ENCODE measurements at places on chromosomes 5 and 9.

DNA sequence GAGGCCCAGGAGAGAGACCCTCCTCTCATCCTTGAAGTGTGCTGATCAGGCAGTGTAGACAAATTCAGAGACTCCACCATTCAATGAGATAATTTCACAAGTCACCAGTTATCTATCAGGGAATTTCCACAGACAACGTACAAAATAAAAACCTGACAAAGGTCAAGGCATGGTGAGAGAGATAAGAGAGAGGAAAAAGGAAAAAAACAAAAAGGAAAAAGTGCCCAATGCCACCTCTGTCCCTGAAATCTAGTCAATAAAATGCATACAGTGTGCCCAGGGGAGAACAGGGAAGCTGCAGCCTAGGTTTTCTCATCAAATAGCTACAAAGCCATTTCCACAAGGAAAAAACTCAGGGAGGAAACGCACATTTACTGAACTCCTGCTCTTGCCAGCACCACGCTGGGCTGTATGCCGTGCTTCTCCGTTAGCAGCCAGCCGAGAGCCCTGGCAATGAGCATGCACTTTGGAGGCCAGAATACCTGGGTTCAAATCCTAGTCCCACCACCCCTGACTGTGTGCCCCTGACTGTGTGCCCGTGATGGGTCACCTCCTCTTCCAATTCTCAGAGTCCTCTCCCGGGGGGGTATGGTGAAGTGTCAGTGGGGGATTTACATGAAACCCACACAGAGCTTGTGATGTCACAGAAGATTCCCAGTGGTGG is 11.6 kb downstream of the WHRN start:
- DNase-seq: no peak

GRCh38 chr5:76547891-76548524 is 75.2 kb downstream of the F2RL2 start:
- DNase-seq: no peak

DNA sequence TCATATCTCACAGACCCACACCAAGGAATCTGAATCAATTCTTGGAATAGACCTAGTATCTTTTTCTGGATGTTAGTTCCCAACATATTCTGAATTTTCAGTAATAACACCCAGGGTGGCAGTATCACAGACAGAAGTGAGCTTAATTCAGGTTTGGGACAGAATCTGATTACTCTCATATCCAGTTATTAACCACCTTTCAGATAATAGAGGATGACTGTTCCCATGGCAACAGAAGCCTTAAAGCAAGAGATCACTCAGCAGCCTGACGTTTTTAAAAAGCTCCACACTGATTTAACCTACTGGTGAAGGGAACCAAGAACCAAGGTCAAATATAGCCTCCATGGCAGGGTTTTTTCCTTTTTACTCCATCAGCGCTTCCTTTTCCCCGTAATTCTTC is 68.4 kb downstream of the ACTBL2 start:
- DNase-seq: no peak

GRCh38 chr5:176693477-176693851 is 46.2 kb downstream of the TSPAN17 start:
- DNase-seq: no peak

GRCh38 chr5:173138707-173139106 is 5.6 kb upstream of the BNIP1 start:
- no peak for DNase-seq

- no peak for DNase-seq
These were observed 551.1 kb downstream of the PSAT1 start for GRCh38 chr9:78848061-78848460.

DNA sequence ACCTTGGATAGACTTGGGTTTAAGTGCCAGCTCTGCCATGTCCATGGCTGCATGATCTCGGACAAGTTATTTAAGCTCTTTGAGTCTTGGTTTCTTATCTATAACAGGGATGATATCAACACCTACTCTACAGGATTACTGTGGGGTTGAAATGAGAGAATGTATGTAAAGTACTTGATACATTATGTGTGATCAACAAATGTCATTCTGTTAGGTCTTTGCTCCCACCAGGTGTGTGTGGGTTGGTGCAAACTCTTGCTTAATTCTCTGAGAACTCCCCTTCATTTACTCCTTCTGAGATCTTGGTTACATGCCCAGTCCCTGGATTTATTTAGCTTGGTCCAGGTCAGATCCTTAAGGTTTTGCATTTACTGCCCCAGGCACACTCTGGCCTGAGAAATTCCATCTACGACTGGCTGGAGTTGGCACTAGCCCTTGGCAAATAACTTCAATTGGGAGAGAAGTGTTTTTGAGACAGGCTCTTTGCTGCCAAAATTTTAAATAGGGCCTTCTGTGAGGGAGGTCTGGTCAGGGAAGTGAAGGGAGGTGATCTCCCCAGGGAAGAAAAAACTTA is 63.5 kb upstream of the KLF9 start:
- no peak for DNase-seq

- peak; percentile 52 for DNase-seq
These were observed 2.2 kb downstream of the RACK1 start for GRCh38 chr5:181241393-181241975.

- DNase-seq: no peak
These were observed 16.6 kb downstream of the ZNF131 start for GRCh38 chr5:43137326-43137725.

- no peak for DNase-seq
These were observed 102.4 kb upstream of the HAND1 start for GRCh38 chr5:154580422-154580821.

- DNase-seq: no peak
These were observed 1.3 kb upstream of the PDLIM4 start for GRCh38 chr5:132256086-132256782.

DNA sequence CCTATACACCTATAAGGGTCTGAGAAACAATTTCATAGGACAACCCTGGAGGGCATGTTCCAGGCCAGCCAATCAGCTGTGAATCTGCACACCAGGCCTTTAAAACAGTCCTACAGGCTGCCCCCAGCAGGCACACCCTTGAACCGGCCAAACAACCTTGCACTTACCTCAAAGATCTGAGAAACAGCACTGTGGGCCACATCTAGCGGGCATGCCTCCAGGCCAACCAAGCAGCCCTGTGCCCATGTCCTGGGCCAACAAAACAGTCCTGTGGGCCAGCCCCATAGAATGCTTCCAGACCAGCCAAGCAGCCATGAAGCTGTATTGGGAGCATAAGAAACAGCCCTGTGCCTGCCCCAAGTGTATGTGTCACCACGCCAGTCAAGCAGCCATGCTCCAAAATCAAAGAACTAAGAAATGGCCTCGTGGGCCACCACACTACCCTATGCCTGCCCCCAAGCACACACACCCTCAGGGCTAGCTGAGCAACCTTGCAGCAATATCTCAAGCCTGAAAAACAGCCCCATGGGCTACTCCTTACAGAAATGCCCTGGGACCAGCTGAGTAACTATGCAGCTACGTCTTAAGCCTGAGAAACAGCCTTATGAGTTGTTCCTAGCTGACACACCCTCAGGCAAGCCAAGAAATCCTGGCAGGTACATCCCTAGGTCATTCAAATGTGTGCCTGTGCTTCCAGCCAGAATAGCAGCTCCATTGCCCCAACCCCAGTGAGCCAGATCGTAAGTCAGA is 2243.8 kb upstream of the C9orf72 start:
- DNase-seq: no peak

- DNase-seq: no peak
These were observed 38.3 kb downstream of the ZDHHC21 start for GRCh38 chr9:14654932-14655331.

- DNase-seq: no peak
These were observed 344.1 kb downstream of the ADAMTS6 start for GRCh38 chr5:65137631-65138030.

DNA sequence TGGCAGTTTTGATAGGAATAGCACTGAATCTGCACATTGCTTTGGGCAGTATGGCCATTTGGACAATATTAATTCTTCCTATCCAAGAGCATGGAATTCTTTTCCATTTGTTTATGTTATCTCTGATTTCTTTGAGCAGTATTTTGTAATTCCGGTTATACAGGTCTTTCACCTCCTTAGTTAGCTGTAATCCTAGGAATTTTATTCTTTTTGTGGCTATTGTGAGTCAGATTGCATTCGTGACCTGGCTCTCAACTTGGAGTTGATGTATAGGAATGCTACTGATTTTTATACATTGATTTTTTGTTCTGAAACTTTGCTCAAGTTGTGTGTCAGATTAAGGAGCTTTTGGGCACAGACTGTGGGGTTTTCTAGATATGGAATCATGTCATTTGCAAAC is 24.0 kb downstream of the TMEM161B start:
- DNase-seq: no peak

- no peak for DNase-seq
These were observed 17.9 kb upstream of the SCGB3A2 start for GRCh38 chr5:147860641-147861025.

DNA sequence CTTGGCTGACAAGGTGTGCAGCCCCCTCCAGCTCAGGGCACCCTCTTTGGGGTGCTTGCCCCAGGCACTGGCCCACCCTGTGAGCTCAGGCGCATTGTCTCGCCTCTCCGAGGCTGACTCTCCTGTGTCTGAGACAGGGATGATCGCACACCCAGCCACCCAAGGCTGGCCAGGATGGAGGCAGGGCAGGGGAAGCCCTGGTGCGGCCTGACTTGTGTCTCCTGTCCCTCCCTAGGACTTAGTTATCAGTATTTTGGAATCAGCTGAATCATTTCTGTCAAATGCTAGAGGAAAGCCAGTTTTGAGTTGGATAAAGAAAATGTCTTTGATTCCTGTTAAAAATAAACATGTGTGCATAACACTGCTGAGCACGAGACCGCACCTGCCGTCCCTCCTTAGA is 2.5 kb upstream of the DBH start:
- no peak for DNase-seq

- DNase-seq: no peak
These were observed 34.6 kb downstream of the OXCT1 start for GRCh38 chr5:41835645-41836044.

DNA sequence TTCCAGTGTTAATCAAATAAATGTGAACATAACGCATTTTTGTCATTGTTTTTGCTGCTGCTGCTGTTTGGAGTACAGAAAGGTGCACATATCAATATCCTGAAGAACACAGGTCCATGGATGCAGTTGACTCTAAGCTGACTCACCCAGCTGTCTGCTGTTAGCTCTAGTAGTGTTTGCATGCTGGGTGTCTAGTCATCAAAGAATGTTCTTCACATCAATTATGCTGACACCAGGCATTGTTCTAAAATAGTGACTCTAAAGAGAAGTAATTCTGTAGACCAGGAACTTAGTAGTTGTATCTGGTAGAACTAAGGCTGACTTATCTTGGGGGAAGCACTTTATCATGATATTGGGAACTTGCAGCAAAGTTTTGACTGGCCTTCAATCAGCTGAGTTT is 55.7 kb upstream of the DPYSL3 start:
- DNase-seq: no peak

- DNase-seq: no peak
These were observed 2.0 kb upstream of the TNFAIP8 start for GRCh38 chr5:119353686-119354366.

GRCh38 chr5:12777342-12777741 is 873.1 kb upstream of the CTNND2 start:
- no peak for DNase-seq

- no peak for DNase-seq
These were observed 75.9 kb downstream of the RAD23B start for GRCh38 chr9:107358986-107359385.

DNA sequence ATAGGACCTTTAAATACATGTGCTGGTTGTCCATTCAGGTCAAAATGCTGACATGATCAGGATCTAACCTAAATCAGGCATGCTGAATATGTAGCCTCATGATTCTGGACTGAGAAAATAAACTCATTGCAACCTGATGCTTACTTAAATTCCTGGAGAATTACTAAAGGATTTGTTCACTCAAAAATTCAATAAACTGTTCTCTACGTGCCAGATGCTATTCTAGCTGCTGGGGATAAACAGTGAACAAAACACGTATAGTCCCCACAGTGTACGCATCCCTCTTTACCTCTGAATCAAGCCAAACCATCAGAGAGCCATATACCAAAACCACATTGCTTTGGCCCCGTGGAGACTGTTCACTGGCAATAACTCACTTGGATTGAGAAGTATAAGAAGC is 6.1 kb downstream of the SCAI start:
- no peak for DNase-seq

DNA sequence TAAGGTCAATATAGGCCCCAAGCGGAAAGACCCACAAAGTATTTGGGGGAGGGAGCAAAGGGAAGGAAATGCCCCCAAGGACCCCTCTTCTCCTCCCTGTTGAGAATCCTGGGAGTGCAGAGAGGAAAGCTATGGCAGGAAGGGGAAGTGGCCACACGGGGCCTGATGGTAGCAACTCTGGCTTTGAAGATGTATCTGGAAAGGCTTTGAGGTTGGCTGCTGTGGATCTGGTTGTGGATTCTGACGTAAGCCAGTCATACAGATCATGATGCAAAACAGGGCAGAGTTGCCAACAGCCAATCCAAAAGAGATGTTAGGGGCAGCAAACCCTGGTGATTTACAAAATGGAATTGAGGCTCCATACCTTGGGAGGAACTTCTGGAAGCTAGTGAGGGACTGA is 108.8 kb downstream of the PRKACG start:
- no peak for DNase-seq

GRCh38 chr9:112555101-112555643 is 68.5 kb downstream of the KIAA1958 start:
- no peak for DNase-seq

- no peak for DNase-seq
These were observed 42.5 kb upstream of the TAF1L start for GRCh38 chr9:32677931-32678330.

DNA sequence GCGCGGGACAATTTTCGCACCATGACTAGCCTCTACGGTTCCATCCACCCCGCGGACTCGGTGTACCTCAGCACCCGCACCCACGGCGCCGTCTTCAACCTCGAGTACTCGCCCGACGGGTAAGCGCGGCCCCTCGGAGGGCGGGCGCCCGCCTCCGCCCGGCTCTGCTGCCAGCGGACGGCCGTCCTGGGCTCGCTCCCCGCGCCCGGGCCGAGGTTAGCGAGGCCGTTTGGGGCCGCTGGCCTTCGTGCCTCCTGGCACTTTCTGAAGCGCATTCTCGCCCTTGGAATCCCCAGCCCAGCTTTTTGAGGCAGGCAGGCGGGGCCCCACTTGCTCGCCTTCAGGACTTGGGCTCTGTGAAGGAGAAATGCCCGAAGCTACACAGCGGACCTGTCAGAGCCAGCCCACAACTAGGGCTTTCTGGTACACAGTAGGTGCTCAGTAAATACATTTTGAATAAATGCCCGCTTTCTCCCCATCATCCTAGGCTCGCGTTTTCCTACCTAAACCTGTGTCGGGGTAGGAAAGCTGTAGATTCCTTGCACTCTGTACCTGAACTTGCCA is 772 bp downstream of the DCAF10 start:
- DNase-seq: peak; percentile 49

- no peak for DNase-seq
These were observed 90.5 kb upstream of the NIPAL4 start for GRCh38 chr5:157369507-157369906.

GRCh38 chr9:130660683-130661450 is 3.5 kb upstream of the PRDM12 start:
- peak; percentile 17 for DNase-seq

DNA sequence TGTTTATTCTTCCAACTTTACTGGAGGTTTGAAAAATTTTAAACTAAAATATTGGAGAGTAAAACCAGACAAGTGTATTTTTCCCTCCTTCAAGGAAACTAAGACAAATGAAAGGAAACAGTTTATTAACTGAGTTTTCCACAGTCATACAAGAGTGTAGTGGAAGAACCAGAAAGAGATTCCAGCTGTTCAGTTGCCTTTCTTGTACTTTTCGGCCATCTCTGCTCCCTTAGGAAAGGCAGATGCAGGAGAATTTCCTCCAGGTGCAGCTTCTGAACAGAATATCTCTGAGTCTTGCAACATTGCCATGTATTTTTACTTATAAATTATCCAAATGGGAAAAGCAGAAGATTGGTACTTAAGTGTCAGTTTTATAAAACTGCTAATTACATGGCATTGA is 217.1 kb downstream of the MAST4 start:
- DNase-seq: no peak
